Airway epithelial cell (primary cell): ENCODE measurements at places on chromosomes 4 and X. TPM values are rescaled to one million over a fixed set of nuclear protein-coding genes. Genes with fewer than 3 reads are reported as not detected.

Gene FAM53A
- total RNA-seq, result 0.42 and 1.1 TPM in 2 replicates

Gene SHOX
- not detected in 2 replicates for total RNA-seq

Gene MAGEA1
- not detected in 2 replicates for total RNA-seq

Gene C4orf17
- not detected in 2 replicates for total RNA-seq

Gene CLDN22
- not detected in 2 replicates for total RNA-seq

Gene CENPE
- 11.1 and 12.5 TPM in 2 replicates for total RNA-seq

Gene POU3F4
- total RNA-seq, result not detected in 2 replicates

Gene SSX7
- total RNA-seq, result not detected in 2 replicates

Gene INTU
- total RNA-seq, result 2.1 and 4.9 TPM in 2 replicates

Gene C4orf36
- 1.1 and 3.5 TPM in 2 replicates for total RNA-seq

Gene SOD3
- 0.21 and 1.9 TPM in 2 replicates for total RNA-seq

Gene PAK3
- 1.2 and 1.4 TPM in 2 replicates for total RNA-seq

Gene NDUFC1
- 57.5 and 77.5 TPM in 2 replicates for total RNA-seq

Gene DIPK2B
- total RNA-seq, result not detected in 2 replicates

Gene CD40LG
- total RNA-seq, result not detected in 2 replicates

Gene ADGRG2
- 0.07 and 0.09 TPM in 2 replicates for total RNA-seq

Gene TEX13B
- total RNA-seq, result not detected in 2 replicates

Gene CCKAR
- total RNA-seq, result not detected in 2 replicates

Gene PRDM8
- total RNA-seq, result 0.70 and 1.1 TPM in 2 replicates

Gene COX7B2
- not detected in 2 replicates for total RNA-seq

Gene VCX2
- not detected in 2 replicates for total RNA-seq

Gene TMEM150C
- total RNA-seq, result 0.42 and 0.65 TPM in 2 replicates

Gene DGKK
- not detected in 2 replicates for total RNA-seq

Gene CNGA1
- total RNA-seq, result 1.4 and 5.1 TPM in 2 replicates

Gene BEND2
- not detected in 2 replicates for total RNA-seq

Gene SMIM31
- not detected in 2 replicates for total RNA-seq

Gene SNX25
- total RNA-seq, result 8.3 and 13.0 TPM in 2 replicates

Gene FABP2
- total RNA-seq, result not detected in 2 replicates

Gene GLUD2
- total RNA-seq, result 0.14 and 0.33 TPM in 2 replicates

Gene MXD4
- 29.8 and 33.0 TPM in 2 replicates for total RNA-seq

Gene GK
- 3.6 and 4.3 TPM in 2 replicates for total RNA-seq

Gene CACNA1F
- under 0.01 TPM in 1 of 2 replicates, not detected in the other for total RNA-seq

Gene PIM2
- total RNA-seq, result 7.5 and 14.6 TPM in 2 replicates

Gene PNMA6F
- total RNA-seq, result not detected in 2 replicates

Gene SPANXN1
- not detected in 2 replicates for total RNA-seq

Gene GAGE13
- not detected in 2 replicates for total RNA-seq

Gene WDFY3
- total RNA-seq, result 16.4 and 30.5 TPM in 2 replicates

Gene COL25A1
- not detected in 2 replicates for total RNA-seq

Gene TSPAN7
- total RNA-seq, result 2.1 and 3.4 TPM in 2 replicates

Gene KCNIP4
- total RNA-seq, result not detected in 2 replicates

Gene STBD1
- total RNA-seq, result 1.1 and 2.1 TPM in 2 replicates

Gene MXRA5
- 0.28 and 0.85 TPM in 2 replicates for total RNA-seq

Gene CT45A10
- not detected in 2 replicates for total RNA-seq

Gene TMPRSS11D
- 1.8 and 1.9 TPM in 2 replicates for total RNA-seq

Gene TACC3
- 33.9 and 42.9 TPM in 2 replicates for total RNA-seq

Gene RNF212
- total RNA-seq, result 0.35 TPM in 1 of 2 replicates, not detected in the other

Gene FAAH2
- 1.6 and 6.6 TPM in 2 replicates for total RNA-seq

Gene ARHGAP6
- total RNA-seq, result 0.09 and 0.14 TPM in 2 replicates

Gene FGF2
- total RNA-seq, result 1.3 and 1.8 TPM in 2 replicates

Gene MAGED4
- 3.1 and 6.6 TPM in 2 replicates for total RNA-seq

Gene UGT2B17
- total RNA-seq, result not detected in 2 replicates

Gene DACH2
- 0.05 and 0.21 TPM in 2 replicates for total RNA-seq

Gene TCP11X2
- not detected in 2 replicates for total RNA-seq

Gene DCAF12L1
- not detected in 2 replicates for total RNA-seq
